ENCODE measurements at places on chromosomes 11 and 22. TPM values are rescaled to one million over a fixed set of nuclear protein-coding genes. Genes with fewer than 3 reads are reported as not detected.

DNA sequence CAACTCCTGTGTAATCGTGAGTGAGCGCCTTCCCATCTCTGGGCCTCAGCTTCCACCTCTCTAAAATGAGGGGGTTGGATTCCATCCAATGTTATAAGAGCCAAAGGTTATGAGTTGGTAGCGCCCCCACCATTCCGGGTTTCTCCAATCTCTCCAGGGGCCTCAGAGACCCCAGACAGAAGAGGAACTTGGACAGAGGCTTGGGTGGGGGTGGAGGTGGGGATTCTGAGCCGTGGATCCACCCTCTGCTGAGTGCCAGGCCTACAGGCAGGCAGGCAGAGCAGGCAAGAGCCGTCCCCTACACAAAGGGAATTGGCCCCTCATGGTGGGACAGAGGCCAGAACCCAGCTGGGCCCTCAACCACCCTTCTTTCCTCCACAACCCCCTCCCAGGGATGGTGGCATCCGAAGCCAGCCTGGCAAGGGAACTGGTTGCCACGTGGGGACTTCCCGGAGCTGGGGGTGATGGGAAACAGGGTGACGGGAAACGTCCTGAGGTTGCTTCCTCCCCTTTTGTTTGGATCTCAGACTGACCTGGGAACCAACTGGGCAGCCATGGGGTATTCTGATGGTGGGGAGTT, 31.8 kb downstream of the TXN2 start:
- no peak for DNase-seq

- DNase-seq = no peak
Measured at GRCh38 chr11:563066-563811, 2.5 kb downstream of the RASSF7 start.

DNA sequence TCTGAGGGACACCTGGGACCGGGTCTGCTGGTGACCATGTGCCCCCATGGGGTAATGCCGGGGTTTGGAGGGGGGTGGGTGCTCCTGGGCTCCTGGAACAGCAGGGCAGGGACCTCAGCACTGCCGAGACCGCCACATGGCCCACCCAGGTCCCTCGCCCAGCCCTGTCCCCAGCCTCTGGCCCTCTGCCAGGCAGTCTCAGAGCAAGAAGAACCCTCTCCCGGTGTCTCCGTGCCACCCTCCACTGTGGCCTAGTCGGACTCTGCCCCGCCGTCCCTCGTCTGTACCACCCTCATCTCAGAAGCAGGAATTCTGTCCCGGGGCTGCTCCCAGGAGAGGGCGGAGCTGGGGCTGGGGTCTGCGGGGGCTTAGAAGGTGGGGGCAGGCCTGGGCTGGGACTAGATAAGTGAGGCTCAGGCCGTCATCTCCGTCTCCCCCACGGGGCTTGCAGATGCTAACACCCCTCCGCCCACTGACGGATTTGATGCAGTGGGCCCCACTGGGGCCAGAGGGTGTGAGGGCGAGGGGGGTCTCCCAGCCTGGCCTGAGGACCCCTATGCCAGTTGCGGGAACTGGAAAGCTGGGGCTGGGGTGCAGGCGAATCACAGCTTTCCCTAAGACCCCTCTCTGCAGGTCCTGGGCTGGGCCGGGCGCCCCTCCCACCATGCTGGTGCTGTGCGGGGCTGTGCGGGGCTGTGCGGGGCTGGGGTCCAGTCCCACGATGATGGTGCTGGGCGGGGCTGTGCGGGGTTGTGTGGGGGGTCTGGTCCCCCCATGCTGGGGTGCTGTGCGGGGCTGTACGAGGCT, 1.1 kb downstream of the MUC5AC start:
- no peak for DNase-seq

GRCh38 chr11:105024394-105024793, 1.4 kb upstream of the CASP5 start:
- DNase-seq = no peak

DNA sequence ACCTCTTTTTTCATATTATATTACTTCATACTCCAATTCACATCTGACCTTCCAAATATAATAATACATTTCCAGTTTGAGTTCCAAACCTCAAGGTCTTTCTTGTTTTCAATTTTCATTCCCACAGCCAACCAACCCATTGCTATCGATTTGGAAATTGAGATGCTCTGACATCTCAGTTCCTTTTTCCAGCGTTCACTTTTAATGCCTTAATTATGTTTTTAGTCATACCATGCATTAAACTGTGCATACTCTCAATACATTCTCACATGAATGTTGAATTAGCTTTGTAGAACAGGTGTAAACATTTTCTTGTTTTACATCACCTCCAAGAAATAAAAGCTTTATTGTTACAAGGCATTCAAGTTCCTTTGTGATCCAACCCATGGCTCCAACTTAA, 294.2 kb upstream of the ANO3 start:
- DNase-seq = no peak

DNA sequence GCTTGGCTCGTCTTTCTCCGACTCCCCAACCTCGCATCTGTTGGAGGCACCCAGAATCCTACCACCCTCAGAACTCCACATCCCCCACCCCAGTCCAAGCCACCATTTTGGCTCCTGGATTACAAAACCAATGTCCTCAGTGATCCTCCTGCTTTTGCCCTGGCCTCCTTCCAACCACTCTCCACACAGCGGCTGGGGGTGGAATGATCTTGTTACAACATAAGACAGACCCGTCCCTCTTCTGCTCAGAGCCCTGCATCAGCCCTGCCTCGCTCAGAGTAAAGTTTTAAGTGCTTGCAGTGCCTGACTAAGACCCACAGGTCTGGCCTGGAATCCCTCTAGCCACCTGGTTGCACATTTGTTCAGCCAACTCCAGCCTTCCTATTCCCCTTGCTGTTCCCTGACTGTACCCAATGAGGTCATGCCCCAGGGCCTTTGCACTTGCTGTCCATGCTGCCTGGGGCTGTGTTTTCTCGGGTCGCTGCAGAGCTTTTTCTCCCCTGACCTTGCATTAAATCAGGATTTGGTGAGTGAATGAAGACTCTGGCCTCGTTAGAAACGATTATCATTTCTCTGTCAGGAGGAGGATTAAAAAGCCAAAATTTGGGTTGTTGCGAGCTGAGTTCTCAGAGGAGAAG, 67.3 kb downstream of the IGF2 start:
- DNase-seq = no peak

DNA sequence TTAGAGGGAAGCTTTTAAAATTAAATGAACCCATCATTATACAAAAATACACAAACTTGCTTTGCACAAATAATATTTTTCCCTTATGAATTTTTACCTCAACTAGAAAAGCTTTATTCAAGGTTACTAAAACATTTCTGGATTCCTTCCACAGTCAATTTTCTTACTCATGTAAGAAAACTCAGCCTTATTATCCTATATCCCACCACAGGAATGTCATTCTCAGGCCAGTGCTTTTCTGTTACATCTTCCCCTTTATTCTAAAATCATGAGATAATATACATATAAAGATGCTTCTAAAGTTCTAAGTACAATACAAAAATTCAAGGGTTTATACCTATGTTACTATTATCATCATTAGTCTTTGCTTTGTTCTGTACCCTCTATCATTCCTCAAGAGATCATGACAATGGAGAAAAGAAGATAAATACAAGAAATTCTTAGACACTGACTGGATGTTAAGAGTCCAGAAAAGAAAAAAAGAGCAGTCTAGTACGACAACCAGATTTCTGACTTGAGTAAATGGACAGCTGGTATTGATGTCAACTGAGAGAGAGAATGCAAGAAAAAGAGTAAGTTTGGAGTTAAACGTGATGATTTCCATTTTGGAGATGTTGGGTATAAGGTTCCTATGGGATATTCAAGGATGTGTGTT, 60.3 kb downstream of the MTMR2 start:
- no peak for DNase-seq

DNA sequence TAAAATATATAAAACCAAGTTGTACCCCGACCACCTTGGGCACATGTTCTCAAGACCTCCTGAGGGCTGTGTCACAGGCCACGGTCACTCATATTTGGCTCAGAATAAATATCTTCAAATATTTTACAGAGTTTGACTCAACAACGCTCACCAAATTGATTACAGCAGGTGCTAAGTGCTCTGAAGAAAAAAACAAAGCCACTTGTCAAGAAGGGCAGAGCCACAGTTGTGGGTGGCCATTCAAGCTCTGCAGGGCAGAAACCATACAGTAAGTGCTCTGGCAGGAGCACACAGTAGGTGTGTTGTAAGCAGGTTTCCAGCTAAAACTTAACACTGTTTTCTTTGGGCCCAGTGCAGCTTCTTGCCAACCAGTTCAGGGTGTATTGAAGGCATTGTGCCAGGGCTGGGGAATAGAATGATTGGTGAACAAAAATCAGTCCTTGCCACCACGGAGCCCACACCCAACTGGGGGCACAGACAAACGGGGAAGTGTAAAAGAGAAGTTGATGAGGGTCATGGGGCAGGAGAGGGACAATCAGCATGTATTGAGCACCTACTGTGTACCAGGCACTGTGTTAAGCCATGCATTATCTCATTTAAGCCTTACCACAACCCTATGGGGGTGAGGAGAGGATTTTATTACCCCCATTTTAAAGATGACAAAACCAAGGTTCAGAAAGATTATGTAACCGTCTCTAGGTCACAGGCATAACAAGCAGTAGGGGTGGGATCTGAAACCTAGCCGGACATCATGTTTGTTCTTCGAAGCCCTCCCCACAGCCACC, 18.2 kb downstream of the ARRB1 start:
- DNase-seq = no peak

- DNase-seq = no peak
Measured at GRCh38 chr11:44860346-44860745, 90.3 kb downstream of the TP53I11 start.

DNA sequence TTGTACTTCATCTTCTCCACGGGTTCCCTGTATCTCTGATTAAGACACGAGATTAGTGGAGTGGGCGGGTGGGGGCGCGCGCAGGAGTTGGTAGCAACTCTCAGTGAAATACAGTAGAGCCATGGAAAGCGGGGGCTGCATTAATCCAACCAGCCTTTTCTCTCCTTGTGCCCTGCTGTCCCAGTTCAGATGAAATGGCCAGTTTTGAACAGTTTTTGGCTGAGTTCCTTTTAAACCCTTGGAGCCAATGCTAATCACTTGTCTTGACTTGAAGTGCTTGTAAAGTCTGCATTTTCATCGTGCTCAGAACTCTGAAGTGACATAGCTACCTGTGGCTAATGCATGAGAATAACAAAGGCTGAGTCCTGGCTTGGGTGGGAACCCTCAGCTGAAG, 734 bp upstream of the TMEM123 start:
- no peak for DNase-seq

- DNase-seq = no peak
Measured at GRCh38 chr11:69605737-69606526, 35.0 kb upstream of the CCND1 start.

DNA sequence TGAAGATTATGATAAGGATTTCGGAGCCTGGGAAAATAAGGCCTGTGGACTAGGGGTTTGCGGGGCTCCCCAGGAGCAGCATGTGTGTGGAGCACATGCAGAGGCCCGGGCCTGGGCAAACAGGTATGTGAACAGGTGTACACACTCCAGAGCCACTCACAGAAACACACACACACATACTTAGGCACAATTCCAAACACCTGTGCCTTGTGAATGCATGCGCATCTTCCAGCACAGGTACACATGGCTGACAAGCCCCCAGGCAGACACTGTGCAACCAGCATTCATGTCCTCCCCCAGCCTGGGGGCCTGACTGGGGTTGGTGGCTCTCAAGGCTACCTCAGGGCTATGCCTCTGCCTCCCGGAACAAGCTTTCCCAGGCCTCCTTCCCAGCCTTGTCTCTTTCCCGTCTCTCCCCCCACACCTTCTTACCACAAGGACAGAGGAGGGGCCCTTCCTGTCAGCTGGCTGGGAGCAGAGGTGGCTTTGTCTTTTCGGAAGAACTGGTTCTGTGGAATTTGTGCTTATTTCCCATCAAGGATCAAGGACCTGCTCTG, 2.6 kb upstream of the P2RY6 start:
- DNase-seq = no peak

- DNase-seq = no peak
Measured at GRCh38 chr11:37755521-37755920, 1157.5 kb upstream of the RAG2 start.

DNA sequence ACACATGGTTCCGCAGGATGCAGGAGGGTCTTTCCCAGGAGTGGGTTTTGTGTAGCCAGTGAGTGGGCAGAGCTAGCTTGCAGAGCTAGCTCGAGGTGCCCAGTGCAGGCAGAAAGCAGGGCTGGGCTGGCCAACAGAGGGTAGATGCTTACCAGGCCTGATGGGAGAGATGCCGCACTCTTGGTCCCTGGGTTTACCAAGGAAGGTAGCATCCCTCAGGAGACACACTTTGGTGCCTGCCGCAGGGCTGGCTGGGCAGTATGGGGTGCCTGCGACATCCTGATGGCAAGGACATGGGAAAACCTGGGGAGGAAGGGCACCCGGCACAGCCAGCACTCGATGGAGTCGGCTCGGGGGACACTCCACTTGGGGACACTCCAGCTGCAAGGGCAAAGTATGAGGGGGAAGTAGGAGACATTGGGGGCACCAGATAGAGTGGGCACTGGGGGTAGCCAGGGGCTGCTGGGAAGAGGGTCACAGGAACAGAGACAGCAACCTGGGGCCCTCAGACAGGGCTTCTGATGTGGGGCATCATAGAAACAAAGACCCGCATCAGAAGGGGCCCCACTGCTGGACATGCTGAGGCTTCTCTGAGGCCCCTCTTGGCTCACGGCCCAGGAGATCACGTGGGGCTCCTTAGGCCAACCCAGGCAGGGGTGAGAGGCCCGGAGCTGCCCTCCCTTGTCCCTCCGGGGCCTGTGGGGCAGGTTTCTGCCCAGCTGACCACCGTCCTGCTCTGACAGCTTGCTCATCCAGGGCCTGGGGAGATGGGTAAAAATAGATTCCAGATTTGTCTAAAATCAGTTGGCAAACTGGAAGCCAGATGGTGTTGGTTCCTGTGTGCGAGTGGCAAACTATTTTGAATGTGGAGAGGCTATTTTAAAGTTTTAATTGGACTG, 89.8 kb downstream of the MORC2 start:
- no peak for DNase-seq

- no peak for DNase-seq
Measured at GRCh38 chr11:31445621-31446020, 63.8 kb downstream of the IMMP1L start.

DNA sequence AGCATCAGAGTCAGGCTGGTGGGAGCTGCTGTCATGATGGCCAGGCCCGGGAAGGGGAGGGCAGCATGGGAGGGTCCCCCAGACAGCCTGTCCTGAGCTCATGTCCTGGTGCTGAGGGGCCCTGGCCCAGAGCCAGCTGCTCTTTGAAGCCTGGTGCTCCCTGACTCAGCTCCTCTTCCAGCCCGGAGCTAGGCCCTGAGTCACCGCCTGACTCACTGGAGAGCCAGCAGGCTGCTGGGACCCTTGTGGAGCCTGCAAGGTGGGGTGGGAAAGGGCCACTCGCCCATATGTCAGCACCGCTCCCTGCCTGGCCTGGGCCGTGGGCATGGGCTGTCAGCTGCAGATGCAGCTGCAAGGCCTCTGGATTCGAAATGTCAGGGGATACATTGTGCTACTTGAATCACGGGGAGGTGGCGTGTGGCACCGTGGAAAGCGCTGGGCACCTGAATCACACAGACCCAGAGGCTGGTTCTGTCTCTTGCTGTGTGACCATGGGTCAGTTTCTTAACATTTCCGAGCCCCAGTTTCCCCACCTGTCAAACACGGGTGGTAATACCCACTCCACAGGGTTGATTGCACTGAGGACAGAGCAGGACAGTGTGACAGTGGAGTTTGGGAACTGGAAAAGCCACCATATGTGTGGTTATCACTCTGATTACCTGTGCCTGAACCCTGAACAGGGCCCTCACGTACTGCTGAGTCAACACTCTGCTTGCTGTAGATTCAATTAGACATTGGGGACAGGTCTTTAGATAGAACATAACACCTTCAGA, 4.4 kb downstream of the CACNA1I start:
- no peak for DNase-seq

The GSTT2B gene
- total RNA-seq = not detected

The SMARCB1 gene
- 45.5 TPM for total RNA-seq

The PTGDR2 gene
- total RNA-seq = not detected

All from NCI-H460 (cell line).